ENCODE measurements at places on chromosomes 6 and 20. TPM values are rescaled to one million over a fixed set of nuclear protein-coding genes. Genes with fewer than 3 reads are reported as not detected.

The ADGRB3 gene
- total RNA-seq = 0.37 TPM

The NRN1 gene
- total RNA-seq = 2.1 TPM

The CST3 gene
- 1,131 TPM for total RNA-seq

The FOXC1 gene
- total RNA-seq = 1.5 TPM

The GUCA1A gene
- total RNA-seq = not detected

The TAF4 gene
- 28.2 TPM for total RNA-seq

The HSPA12B gene
- 2.3 TPM for total RNA-seq

The TMEM244 gene
- total RNA-seq = not detected

The FOXS1 gene
- 0.52 TPM for total RNA-seq

The PERP gene
- 81.2 TPM for total RNA-seq

The C6orf163 gene
- total RNA-seq = 3.7 TPM

The SLC17A1 gene
- total RNA-seq = not detected

The ADGRF4 gene
- 4.0 TPM for total RNA-seq

The EPHA7 gene
- total RNA-seq = 10.8 TPM
